ENCODE measurements at places on chromosomes 3 and 15. TPM values are rescaled to one million over a fixed set of nuclear protein-coding genes. Genes with fewer than 3 reads are reported as not detected.

DNA sequence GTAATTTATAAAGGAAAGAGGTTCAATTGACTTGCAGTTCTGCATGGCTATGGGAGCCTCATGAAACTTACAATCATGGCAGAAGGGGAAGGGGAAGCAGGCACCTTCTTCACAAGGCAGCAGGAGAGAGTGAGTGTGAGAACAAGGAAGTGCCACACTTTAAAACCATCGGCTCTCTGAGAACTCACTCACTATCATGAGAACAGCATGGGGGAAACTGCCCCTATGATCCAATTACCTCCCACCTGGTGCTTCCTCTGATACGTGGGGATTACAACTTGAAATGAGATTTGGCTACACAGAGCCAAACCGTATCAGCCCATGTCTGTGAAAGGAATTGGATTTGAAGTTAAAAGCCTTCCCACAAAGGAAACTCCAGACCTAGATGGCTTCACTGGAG, 39.1 kb downstream of the TKT start:
- no peak for DNase-seq
- H3K4me3 ChIP-seq: no peak overlapping the region
- no peaks in the 10 kb centered on the region for H3K36me3 ChIP-seq
- H3K4me1 ChIP-seq: no peaks in the 10 kb centered on the region
- no peak overlapping the region for H3K27ac ChIP-seq

GRCh38 chr3:172323894-172324610, 124.2 kb downstream of the GHSR start:
- no peaks in the 10 kb centered on the region for H3K4me1 ChIP-seq
- no peak overlapping the region for H3K27ac ChIP-seq
- DNase-seq: no peak
- peaks cover 4% of the 10 kb centered on the region for H3K36me3 ChIP-seq
- H3K27me3 ChIP-seq: no peaks in the 10 kb centered on the region

DNA sequence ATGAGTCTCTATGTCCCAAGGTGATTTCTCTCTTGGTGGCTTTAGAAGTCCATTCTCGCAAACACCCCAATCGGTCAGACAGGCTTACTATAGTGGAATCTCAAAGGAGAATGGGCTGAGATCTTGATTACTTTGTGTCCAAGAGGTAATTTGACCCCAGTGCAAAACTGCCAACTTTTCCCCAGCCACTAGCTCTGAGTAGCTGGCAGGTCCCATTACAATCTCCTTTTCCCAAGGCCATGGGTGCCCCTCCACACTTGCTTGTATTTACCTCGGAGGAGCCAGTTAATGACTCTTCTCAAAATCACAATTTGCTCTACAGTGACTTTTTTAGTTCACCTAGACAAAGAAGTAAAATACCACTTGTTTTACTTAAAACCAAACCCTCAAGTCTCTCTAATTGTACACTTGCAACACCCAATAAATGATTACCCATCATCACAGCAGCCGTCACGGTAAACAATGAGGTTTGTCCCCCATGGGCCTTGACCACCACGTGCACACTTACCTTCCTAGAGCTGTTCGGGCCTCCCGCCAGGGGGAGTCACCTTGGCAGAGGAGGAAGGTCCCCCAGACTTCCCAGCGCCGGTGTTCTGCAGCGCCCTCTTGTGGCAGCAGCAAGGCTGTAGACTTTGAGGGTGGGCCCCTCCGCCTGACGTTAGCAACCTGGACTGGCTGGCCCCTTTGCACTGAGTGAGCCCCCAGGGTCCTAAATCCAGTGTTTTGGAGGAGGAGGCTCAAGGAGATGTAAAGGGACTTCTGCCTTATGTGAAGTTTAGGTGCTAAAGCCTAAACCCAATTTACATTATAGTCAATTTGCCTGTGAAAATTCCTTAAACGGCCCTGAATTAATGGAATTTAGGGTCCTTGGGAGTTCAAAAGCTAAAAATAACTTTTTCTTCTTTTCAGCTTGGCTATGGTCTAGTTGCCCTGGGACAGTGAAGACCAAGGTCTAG, 18.7 kb upstream of the HDAC11 start:
- no peak overlapping the region for H3K27ac ChIP-seq
- H3K4me1 ChIP-seq: no peaks in the 10 kb centered on the region
- H3K36me3 ChIP-seq: no peaks in the 10 kb centered on the region
- H3K4me3 ChIP-seq: no peak overlapping the region
- no peaks in the 10 kb centered on the region for H3K27me3 ChIP-seq

XIRP1 gene
- not detected for total RNA-seq

SNX22 gene
- total RNA-seq: 0.15 TPM

All from colonic mucosa (tissue), 4 donors.